Fibroblast of upper back skin (primary cell): ENCODE measurements at places on chromosomes 12 and 14.
A peak's percentile ranks its signal among the peaks of the same experiment; 100 is the strongest.

- peak; percentile 73 for DNase-seq
Observed at GRCh38 chr12:52436000-52436827, 2.0 kb upstream of the KRT75 start.

DNA sequence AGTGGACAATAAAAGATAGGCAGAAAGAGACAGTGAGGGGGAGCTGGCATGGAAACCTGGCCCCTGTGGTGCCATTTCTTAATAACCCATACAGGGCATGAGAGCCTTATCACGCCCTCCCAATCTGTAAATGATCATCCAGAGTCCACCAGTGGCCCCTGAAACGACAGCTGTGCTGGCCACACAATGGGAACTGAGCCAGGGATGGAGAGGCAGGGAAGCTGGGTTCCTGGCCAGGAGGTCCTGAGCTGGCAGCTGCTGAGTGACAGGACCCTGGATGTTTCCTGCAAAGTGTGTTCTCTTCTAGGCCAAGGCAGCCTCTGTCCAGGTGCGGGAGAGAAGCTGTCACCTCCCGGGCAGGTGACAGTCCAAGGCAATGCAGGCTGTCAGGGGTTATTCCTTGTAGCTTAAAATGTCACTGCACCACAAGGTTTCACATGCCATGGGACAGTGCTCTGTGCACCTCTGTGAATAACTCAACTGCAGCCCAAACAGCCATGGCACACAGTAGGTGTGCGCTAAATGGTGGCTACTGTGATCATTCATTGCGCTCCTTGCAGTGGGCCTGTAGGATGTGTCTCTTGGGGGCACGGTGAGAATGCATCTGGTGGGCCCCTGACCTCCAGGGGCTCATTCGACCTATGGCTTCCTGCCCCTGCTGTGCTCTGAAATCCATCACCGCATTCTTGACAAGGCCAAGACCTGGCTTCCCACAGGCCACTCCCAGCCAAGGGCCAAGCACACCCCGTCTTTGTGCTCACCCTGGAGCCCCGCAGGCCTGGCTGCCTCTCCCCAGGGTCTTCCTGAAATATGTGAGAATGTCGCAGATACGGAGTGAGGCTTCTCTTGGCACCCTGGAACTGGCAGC, 46.3 kb upstream of the BCL11B start:
- no peak for DNase-seq

DNA sequence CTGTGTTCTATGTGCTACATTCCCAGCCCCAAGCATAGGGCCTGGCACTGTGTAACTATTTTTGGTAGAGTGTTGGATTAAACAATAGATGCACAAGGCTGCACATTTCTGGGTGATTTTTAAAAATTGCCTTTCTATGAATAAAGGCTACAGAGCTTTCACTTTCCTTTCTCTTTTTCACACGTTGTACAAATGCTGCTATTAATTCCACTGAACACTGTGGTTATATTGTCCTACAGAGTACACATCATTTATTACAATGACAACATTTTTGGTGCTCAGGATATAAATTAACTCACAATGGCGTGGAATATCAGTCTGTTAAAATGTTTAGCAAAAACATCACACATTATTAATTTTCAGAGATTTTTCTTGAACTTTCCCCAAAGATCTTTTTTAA, 3.6 kb upstream of the EML1 start:
- no peak for DNase-seq

DNA sequence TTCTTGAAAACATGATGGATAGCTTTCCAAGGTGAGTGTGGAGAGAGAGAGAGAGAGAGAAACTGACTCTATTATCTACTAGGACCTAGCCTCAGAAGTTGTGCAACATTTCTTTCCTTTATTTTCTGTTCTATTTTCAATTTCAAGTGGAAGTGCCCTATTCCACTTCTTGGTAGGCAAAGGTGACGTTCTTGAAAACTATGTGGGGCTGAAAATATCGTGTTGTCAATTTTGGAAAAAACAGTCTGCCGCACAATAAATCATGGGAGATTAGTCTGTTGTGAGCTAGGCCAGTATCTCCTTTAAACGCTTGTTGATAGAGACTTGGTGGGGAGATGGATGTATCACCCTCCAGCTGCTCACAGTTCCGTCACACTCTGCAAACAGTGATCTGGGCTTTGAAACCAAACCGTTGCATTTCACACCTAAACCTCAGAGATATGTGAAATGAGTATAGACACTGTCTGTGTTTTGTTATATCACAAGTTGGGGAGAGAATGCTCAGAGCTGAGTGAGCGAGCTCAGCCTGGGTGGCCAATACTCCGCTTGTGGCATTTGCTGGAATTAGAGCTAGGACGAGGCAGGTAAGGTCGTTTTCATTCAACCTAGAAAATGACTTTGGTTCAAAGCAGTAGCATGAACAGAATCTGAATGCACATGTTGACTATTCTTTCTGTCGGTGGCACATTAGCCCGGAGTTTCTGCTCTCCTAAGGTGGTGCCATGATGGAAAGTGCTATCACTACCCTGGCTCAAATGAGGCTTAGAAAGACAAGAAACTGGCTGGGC, 75.1 kb upstream of the ST8SIA1 start:
- no peak for DNase-seq

- DNase-seq: peak; percentile 95
Observed at GRCh38 chr14:96176811-96177211, 27.8 kb upstream of the BDKRB2 start.

- peak; percentile 37 for DNase-seq
Observed at GRCh38 chr12:125015680-125016310, 22.4 kb downstream of the BRI3BP start.

DNA sequence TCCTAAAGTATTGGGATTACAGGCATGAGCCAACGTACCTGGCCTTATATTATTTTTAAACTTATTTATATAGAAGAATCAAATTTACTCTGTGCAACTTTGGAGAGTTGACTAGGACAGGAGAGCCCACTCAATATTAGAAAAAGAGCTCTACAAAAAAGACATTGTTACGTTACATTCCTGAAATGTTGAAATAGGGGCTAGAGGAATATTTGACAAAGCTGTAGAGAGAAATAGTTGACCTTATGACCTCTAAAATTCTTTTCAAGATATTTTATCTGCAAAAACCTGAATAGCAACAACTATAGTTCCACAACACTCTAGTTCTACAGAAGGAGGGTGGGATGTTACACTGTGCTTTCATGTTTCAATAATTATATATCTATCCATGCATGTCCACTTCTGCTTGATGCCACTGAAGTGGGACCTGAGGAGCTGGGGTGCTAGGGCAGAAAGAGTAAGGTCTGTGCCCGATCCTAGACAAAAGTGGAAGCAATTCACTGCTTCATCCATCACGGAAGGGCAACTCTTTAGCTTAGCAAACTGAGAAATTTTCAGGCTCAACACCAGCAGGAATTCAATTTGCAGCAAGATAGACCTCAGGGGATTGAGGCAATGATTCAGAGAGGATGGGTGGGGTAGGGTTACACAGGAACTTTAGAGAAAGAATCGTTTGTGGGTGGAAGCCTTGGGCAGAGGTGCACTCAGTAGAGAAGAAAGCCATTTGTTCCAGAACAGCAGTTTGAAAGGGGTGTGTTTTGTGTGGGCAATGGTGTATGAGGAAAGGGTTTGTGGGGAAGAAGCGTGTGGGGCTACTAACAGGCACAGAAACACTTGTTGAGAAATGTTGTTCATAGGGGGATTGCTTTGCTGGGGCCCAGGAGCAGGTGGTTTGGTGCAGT, 16.0 kb upstream of the RNASE10 start:
- DNase-seq: peak; percentile 26

- DNase-seq: no peak
Observed at GRCh38 chr12:114411071-114411837, 5.3 kb upstream of the TBX5 start.

DNA sequence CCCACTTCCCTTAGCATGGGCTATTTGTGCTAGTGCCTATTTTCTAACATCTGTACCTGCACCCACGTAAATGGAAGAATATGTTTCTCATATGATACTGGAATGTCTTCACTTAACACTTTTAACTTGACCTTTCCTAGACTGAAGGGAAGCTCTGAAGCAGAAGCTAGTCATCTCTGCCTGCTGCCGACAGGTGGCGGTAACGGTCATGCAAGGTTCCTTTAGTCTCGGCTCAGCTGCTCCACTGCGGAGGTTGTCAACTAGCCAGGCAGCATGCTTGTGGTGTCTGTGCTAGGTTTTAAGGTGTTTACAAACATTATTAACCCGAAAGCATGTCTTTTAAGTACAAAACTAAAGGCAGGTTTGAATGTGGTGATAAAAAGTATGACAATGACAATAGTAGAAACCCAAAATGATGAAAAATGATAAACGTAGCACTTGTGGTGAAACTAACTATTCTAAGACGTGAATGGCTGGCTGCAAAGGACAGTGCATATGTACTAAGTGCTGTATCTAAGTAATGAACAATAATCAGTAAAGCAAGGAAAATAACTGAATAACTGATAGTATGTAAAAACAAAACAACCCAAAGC, 117.2 kb downstream of the GRIN2B start:
- peak; percentile 62 for DNase-seq

GRCh38 chr12:6145564-6145963, 21.1 kb upstream of the VWF start:
- no peak for DNase-seq
